ENCODE measurements at places on chromosomes 1 and 21.

DNA sequence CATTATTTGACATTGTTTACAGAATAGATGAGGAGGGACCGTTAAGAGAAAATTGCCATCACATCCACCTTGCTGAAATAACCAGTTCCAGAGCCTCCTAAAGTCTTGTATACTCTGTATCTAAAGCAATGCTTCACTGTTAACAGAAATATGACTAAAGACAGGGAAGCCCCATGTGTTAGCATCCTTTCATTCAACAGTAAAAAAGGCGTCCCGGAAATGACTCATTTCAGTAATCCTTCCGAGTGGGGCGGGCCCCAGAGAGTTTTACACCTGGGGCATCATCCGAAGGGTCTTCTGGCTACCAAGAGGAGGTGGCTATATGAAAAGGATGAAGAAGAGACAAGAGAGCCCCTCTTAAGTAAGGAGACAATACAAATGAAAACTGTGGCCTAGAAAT, 227.2 kb downstream of the SLC45A1 start:
- DNase-seq, result no peak

- DNase-seq, result no peak
Measured at GRCh38 chr1:167517535-167518330, 596 bp downstream of the CD247 start.

GRCh38 chr1:214004014-214004413, 16.2 kb downstream of the PROX1 start:
- no peak for DNase-seq

- DNase-seq, result no peak
Measured at GRCh38 chr1:233664253-233664652, 50.3 kb downstream of the KCNK1 start.

DNA sequence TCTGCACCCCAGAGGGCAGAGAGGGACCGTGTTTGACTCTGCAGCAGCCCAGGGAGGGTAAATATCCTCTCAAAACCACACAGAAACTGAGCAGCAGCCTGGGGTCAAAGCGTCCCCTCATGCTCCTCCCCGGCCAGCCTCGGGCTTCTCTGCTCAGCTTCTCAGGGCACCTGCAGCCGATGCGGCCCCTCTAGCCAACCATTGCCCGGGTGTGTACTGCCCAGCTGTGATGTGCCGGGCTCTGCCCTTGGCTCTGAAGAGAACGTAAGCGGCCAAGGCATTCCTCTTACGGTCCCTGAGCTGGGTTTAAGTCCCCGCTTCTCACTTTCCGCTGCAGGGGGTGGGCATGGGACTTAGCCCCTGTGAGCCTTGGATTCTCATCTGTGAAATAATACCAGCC, 5.5 kb downstream of the FAM131C start:
- no peak for DNase-seq

- no peak for DNase-seq
Measured at GRCh38 chr1:82125119-82125518, 324.4 kb downstream of the ADGRL2 start.

All from umbilical cord (tissue), 2 donors.